ENCODE measurements at places on chromosomes 2 and 18. TPM values are rescaled to one million over a fixed set of nuclear protein-coding genes. Genes with fewer than 3 reads are reported as not detected.

DNA sequence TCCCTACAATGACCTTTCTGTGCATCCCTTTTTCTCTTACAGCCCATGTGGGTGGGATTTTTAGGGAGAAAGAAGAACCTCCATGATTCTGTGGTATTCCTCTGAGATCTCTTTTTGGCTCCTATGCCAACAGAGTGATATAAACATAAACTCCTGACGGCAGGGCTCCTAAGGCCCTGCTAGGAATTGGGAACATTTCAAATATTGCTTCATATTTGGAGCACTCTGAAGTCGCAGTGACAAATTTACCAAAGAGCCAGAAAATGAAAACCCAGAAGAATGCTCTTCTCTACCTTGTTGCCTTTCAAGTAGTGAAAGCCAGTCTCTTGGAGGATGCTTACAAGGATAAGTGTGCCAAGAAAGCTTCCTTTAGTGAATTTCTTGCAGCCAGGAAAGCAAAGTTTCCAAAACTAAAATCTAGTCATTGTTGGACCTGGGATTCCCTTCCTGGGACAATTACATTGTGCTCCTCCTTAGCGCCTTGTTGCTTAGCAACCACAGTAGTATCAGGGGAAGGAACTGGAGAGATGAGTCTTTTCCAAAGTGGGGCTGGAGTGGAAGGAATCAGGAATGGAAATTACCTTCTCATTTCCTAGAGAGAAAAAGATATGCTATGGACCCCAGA, 7.3 kb upstream of the SETBP1 start:
- no peak for DNase-seq

DNA sequence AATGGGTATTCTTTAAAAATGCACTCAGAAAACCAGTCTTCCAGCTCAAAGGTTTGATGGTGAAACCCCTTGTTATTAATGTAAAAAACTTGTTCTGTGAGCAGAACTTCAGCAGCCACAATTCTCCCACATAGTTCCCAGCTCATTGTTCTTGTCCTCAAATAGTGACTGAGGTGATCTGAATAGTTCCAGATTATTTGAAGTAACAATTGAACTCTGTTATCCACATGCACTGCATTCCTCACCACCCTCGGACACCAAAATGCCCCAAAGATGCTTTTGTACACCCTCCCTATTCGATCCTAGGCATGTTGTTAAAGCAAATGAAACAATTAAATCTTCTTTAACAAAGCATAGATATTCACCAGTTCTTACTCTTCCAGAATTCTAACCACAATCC, 2186.8 kb upstream of the CELF4 start:
- DNase-seq: no peak

DNA sequence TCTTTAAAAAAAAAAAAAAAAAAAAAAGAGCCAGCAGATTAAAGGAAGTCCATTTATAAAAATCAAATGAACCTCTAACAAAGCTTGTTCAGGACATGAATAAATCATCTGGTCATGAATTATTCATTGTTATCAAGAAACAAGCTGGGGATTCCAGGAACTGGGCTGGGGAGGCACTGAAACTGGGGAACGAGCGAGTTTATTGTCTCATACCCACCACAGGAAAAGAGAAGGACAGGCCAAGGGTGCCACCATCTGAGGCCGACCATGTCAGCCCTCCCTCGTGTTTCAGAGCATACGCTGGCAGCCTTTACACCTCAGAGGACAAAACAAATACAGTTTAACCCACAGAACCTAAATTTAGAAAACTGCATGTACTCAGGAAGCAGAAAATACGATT, 164.2 kb downstream of the VWC2L start:
- DNase-seq: no peak

DNA sequence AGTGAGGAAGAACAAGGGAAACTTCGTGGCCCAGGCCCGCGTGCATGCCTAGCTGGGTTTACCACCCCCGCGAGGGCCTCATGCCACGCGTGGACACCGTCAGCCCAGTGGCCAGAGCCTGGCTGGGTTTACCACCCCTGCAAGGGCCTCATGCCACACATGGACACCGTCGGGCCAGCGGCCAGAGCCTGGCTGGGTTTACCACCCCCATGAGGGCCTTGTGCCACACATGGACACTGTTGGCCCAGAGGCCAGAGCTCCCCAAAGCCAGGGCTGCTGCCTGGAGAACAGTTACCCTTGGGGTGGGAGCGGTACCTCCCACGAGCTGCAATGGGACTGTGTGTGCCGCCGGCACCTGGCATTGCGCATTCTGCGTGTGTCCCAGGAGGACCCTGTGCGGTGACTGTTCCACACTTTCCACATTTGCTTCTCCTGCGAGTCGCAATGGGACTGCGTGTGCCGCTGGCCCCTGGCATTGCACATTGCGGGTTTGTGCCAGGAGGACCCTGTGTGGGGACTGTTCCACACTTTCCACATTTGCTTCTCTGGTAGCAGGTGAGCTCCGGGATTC, 105.6 kb upstream of the CTDP1 start:
- no peak for DNase-seq

DNA sequence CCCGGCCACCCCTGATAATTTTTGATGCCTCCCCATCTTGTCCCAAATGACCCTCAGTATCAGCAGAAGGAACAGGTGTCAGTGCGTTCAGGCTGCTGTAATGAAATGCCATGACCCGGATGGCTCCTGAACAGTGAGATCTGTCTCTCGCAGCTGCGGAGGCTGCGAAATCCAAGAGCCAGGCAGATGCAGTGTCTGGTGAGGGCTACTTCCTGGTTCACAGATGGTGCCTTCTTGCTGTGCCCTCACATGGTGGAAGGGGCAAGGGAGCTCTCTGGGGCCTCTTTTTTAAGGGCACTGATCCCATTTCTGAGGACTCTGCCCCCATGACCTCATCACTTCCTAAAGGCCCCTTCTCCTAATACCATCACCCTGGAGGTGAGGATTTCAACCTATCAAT, 152.2 kb downstream of the TWIST2 start:
- DNase-seq: no peak

GRCh38 chr2:141515931-141516330, 614.9 kb downstream of the LRP1B start:
- no peak for DNase-seq

DNA sequence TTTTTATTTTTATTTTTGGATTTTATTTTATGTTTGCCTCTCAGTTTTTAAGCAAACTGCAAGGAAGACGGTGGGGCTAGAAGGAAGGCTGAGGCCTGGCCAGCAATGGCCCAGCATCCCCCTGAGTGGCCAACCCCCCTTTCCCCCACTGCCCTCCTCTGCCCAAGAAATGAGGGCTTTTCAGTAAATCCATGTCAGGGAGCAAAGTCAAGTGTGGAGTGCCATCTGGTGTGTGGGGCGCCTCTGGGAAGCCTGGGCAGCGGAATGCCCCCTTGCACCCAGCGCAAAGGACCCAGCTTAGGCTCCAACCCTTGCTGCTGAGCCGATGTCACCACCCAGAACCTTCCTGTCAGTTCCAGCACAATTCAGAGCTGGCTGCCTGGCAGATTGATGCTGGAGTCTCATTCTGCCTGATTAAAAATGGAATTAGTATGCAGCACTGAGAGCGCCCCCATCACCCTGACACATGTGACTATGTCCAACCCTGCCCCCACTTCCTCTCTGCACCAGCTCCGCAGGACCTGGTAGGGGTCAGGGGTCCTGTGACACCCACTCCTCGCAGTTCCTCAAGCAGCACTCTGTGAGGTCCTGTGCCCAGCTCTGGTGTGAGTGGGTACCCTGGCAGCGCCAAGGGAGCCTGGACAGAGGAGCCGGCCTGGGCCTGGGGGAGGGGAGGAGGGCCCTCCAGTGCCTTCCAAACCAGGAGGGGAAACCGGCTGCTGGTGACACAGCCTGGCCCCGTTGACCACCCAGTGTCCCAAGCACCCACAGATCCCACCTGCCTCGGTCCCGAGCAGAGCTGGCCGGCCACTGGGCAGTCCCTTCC, 9.2 kb upstream of the ALPP start:
- no peak for DNase-seq

DNA sequence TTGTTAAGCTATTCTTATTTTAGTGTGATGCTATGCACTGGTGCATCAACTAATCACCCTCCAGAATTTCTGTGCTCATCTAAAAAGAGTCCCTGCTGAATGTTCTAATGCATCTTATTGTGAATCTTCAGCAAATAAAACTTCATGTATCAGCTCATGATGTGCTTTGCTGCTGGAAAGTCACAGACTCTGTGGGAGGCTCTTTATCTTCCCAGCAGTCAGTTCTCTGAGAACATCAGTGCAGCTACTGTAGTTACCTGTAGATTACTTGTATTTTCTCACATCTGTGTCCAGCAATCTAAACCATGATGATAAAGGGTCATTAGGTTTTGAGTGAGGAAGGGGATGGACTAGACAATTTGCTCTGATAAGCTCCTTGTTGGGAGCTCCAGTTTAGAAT, 141.6 kb upstream of the SP3 start:
- no peak for DNase-seq

DNA sequence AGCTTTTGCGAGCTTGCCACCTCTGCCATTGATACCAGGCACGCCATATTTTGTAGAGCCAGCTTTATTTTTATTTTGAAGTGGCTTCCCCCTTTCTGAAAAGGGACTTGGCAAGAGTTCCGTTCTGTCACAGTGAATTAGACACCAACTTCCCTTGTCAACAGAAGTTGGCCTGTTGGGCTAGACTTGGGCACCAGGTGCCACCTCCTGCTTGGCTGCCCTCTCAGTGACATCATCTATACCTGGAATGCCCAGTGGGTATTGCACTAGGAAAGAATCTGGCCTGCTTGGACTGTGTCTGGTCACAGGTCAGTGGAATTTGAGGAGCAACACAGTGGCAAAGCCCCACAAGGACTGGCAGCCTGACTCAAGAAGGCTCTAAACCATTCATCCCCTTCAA, 101.0 kb downstream of the BCL2L11 start:
- no peak for DNase-seq

DNA sequence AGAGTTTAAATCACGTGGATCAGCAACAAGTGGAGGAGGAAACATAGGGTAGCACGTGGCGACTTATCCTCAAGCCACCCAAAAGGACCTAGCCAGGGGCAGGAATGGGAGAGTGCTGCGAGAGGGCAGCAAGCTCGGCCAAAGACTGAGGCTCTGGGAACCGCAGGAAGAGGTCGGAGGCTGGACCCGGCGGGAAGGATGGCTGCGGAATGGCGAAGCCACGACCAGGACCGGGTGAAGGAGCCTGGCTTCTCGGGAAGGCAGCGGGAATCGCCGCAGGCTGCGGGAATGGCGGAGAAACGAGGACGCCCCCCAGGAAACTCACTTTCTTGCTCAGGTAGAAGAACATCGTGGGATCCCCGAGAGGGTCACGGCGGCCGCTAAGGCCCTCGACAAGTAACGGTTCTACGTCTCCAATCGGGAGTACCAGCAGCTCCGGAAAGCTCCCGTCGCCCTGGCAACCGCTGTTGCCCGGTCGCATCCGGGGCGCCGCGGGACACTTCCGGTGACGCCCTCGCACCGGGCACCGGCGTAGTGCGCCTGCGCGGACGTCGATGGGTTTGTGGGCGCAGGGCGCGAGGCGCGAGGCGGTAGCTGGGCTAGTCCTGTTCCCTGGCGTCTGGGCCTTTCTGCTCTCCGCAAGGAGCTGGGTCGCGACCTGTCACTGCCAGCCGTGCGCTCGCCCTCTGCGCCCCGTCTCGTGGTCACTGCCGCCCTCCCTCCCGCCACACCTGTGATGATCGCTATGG, at the start of gene WDR35:
Gene WDR35, minus strand, starts transcription at position 439 of the 749 bp plus-strand sequence. Its CDS starts 90 bp downstream, at position 349.
- peak; percentile 43 for DNase-seq

DNA sequence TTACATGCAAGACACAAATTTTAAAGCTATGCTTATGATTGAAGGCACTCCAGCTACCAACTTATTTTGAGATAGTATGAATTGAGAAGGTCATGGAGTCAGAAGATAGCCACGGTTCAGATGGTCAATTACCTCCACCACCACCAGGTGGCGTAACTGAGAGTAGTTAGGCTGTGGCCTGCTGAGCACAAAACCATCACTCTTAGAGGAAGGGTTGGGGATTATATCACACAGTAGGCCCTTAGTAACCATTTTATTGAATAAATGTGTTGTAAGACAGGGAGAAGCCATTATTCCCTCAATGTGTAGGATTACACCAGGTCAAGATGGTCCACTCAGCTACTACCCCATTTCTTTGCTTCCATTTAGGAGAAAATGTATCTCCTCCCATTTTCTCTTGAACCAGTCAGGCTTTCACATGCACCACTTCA, 18.8 kb downstream of the KLHL41 start:
- DNase-seq: no peak

- no peak for DNase-seq
Observed at GRCh38 chr2:37809525-37809924, 115.6 kb upstream of the RMDN2 start.

DNA sequence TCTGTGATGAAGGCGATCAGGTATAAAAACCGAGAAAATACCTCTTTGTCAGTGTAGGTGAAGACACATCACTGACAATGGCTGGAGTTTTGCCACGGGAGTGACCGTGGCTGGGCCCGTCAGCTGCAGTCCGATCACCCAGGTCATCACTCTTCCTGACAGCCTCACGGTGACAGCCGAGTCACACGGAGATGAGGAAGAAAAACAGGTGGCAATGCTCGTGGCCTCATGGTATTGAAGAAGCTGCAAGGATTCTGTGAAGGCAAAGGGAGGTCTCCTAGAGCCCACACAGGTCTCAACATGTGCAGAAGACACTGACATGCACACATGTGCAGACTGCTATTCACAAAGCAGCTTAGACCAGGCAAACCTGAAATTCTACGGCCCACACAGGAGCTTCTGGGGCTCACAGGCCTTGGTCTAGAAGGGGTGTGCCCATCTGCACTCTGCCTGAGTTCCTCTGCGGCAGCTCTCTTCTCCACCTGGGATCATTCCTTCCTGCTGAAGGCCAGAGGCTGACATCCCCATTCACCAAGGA, 7.4 kb downstream of the COPS9 start:
- DNase-seq: no peak

DNA sequence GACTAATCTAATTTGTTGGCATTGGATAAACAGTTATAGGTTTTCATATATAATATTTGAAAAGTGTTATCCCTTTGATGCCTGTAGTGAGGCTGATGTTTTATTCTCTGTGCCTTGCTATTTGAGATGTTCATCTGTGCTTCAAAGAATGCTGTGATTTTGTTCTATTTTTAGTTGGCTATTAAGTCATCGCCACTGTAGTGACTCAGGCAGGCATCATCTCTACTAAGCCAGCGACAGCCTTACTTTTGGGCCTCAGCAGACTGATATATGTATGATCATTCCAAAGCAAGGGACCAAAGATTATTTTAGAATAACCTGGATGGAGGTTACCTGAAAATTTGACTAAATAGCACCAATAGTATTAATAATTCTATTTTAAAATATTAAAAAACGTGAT, 1674.5 kb upstream of the NXPH2 start:
- DNase-seq: no peak

DNA sequence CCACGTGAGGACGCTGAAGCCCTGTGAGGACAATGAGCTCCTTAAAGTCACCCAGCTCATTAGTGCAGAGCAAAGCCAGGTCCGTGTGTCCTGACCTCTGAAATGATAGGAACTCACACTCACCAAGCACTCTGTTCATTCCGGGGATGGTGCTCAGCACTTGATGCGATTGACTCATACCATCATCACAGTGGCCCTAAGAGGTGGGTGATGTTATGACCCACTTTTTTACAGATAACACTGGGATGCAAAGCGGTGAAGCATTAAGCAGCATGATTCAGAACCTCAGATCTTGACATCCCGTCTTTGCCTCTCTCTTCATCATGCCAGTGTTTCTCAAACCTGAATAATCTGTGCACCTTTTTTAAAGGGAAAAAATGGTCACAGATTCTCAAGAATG, 234.8 kb downstream of the ALPK2 start:
- DNase-seq: no peak

Gene VIT
- total RNA-seq: 10.0 TPM

Gene KCMF1
- 39.7 TPM for total RNA-seq

Gene REG1B
- not detected for total RNA-seq

Gene E2F6
- total RNA-seq: 16.0 TPM

Gene TACR1
- total RNA-seq: 1.9 TPM

Gene STAT4
- total RNA-seq: 7.1 TPM

Gene NXPH2
- 1.5 TPM for total RNA-seq

Gene UGT1A5
- total RNA-seq: 0.79 TPM
